Trophoblast cell (in vitro differentiated cells and primary cell): ENCODE measurements at places on chromosomes 2 and 18.

DNA sequence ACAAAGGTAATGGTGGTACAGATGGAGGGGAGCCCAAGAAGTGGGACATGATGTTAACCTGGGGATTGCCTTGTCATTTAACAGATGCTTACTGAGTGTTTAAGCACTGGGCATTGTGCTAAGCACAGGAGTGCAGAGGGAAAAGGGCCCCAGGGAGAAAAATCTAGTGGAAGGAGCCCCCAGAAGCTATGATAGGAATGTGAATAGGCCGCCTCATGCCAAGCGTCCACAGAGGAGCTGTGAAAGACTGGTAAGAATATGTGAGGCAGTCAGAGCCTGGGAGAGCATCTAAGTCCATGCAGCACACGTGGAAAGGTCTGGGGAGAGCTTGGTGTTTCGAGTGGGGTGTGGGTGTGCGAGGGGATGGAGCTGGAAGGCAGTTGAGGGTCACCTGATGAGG, 5.5 kb downstream of the ZNF532 start:
- no peak for DNase-seq

- no peak for DNase-seq
Measured at GRCh38 chr18:2914185-2914880, 67.5 kb downstream of the EMILIN2 start.

DNA sequence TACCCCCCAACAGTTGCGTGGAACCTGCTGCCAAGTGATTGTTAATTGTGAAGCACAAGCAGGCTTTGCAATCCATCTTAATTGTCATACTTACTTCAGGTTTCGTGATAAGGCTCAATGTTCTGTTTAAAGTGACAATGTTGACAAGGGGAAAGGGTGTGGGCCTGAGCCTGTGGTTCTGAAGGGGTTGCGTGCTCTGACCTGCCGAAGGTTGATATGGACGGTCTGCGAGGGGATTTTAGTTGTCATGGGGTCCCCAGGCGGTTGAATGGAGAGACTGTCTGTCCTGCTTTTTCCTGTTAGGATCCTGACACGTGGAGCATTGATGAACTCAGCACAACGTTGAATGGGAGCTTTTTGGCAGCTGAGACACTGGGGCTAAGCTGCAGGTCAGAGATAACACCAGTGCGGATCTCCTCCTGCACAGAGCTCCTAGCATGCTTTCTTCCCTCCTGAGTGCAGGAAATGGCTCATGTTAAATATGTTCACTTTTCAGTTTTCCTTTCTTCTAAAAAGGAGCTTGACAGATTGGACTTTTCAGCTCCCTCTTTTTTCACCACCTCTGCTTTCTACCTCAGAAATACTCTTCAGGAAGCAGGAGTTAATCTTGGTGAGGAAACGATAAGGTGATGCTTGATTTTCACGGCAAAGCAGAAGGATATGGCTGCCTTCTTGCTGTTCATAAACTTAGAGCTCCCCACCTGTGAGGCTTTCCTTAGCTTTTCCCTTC, 62.9 kb upstream of the ZEB2 start:
- no peak for DNase-seq

GRCh38 chr2:149561309-149561926, 26.2 kb downstream of the MMADHC start:
- DNase-seq: no peak

- DNase-seq: no peak
Measured at GRCh38 chr2:18317017-18317416, 243.4 kb downstream of the RDH14 start.

DNA sequence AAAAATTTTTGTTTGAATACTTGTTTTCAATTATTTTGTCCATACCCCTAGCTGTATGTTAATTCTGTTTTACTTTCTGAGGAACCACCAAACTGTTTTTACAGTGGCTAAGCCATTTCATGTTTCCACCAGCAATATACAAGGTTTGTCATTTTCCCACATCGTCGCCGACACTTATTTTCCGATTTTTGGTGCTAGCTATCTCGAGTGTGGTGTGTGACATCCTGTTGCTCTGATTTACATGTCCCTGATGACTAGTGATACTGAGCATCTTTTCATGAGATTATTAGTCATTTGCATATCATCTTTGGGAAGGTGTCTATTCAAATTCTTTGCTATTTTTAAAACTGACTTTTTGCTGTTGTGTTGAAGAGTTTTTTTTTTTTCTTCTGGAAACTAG, 7.2 kb upstream of the GPC1 start:
- DNase-seq: no peak

GRCh38 chr2:10885094-10885860, 26.5 kb upstream of the KCNF1 start:
- DNase-seq: no peak

GRCh38 chr2:190904640-190905261, 24.1 kb downstream of the GLS start:
- DNase-seq: peak; percentile 21

GRCh38 chr2:108414945-108415344, 34.1 kb upstream of the GCC2 start:
- DNase-seq: no peak

DNA sequence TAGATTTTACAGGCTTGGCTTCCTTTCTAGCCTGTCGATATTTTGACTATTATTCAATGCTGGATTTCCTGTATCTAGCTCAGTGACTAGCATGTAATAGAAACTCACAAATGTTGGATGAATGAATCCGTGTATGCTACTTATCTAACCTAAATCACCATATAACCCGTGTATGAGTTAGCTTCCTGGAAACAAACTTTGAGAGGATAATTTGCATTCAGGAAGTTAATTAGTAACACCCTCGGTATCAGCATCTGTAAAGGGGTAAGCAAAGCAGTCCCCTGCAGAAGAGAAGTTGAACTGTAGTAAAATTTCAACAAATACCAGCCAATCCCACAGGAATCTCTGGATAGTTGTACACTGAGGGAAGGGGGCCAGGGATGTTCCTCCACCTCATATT, 269.4 kb upstream of the LRATD1 start:
- no peak for DNase-seq

GRCh38 chr2:164877169-164877568, 35.5 kb upstream of the COBLL1 start:
- DNase-seq: no peak

GRCh38 chr2:47357483-47357882, 45.5 kb upstream of the MSH2 start:
- DNase-seq: no peak

- DNase-seq: no peak
Measured at GRCh38 chr2:215454519-215455246, 18.8 kb upstream of the FN1 start.

- no peak for DNase-seq
Measured at GRCh38 chr2:51297488-51297887, 265.6 kb upstream of the NRXN1 start.

DNA sequence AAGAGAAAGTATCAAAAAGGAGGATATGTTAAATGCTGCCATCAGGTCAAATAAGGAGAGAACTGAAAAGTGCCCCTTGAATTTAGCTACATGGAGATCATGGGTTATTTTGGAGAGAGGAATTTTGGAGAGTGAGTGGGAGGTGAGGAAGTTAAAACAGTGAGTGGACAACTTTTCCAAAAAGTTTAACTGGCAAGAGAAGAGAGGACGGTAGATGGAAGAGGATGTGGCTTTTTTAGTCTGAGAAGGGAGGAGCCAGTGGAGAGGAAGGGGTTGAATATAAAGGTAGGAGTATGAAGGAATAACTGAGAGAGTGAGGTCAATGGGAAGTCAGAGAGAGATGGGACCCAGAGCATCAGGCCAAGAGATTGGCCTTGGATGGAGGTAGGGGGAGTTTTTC, 62.5 kb upstream of the NFE2L2 start:
- no peak for DNase-seq

GRCh38 chr2:4718777-4719176, 973.4 kb upstream of the SOX11 start:
- no peak for DNase-seq

DNA sequence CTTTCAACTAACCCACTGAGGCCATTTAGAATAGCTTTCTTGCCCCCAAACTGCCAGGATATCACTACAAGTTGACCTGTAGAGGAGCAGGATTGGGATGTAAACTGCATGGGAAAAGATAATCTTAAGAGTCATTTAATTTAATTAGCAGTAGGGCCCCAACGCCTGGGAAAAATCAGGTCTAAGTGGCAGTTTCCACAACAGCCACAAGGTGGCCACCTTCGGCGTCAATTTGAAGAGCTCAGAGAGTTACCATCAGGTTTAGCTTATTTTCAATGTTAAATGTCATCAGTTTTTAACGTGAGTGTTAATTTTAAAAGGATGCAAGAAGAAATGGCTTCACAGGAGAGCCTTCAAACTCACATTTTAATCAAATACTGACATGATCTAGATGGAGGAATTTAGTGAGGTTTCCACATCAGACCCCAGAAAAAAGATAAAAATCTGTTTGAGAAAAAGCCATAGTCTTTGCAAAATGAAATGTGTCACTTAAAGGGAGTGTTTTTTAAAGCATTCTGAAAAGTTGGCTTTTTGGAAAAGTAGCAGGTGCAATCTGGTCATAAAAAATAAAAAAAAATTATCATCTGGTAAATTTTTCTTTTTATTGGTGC, 77.3 kb upstream of the UPP2 start:
- DNase-seq: peak; percentile 42

GRCh38 chr2:172087780-172088244, 2.5 kb downstream of the DLX1 start:
- no peak for DNase-seq

GRCh38 chr2:123747326-123747725, 277.8 kb upstream of the CNTNAP5 start:
- peak; percentile 84 for DNase-seq

DNA sequence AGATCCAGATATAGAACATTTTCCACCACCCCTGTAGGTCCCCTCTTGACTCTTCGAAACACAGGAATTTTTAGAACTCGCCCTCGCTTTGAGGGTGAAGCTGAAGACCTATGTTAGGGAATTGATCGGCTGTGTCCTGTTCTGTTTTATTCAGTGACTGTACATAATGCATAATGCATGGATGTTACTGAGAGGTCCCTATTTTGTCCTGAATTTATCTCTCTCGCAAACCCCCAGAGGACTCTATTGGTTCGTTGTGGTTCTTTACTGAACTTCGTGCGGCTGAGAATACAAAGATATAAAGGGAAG, 431 bp upstream of the EIF5B start:
- no peak for DNase-seq

DNA sequence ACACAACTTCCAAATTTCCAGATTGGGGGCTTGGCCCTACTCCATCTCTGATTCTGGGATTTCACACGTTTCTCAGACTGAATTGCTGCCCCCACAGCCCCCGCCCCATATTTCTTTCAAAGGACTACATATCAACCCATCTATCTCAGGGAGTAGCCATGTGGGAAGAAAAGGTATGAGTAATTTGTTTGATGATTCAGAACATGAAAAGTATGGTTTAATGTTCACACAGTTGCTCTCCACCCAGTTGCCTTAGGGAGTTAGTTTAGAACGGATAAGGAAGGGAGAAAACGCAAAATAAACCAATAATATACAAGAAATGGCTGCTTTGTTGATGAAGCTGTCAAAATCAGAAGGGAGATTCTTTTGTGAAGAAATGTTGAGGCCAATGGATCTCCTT, 145.1 kb downstream of the PIEZO2 start:
- no peak for DNase-seq

GRCh38 chr18:69898241-69898861, 49.3 kb downstream of the CD226 start:
- DNase-seq: no peak

- DNase-seq: peak; percentile 96
Measured at GRCh38 chr2:23480957-23481797, 96.2 kb downstream of the KLHL29 start.

GRCh38 chr2:195442458-195443175, 214.4 kb upstream of the SLC39A10 start:
- DNase-seq: no peak

DNA sequence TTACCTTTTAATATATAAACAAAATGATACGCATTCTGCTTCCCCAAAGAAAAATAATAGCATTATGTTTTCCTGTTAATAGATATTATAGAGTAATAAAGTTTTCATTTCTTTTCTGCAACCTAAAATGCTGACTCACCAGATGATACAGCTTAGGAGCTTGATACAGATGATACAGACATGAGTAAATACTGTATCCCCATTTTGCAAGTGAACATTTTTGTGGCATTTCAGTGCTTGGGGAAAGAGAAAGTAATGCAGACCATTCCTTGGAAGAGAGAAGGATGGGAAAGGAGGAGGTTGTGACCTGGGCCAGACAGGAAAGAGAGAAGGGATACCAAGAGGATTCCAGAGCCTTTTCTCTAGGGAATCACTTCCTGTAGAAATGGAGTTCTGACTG, 97.5 kb upstream of the FSHR start:
- no peak for DNase-seq

- no peak for DNase-seq
Measured at GRCh38 chr18:28151434-28151833, 25.5 kb downstream of the CDH2 start.

DNA sequence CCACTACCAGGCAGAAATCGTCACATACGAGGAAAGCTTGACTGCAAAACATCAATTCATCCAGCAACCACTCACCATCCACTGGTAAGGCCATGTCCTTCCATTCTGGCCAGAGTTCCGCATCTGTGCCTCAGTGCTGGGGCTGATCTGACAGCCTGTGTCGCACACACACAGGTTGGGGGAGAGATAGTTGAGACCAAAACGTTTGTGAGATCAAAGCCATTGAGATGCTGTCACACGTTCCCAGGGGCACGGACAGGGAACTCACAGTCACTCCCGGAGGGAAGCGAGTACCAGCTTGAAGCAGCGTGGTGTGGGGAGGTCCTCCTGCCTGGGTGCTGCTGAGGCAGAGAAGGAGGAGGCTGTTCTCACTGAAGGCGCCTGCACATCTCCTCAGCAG, 458.5 kb upstream of the SALL3 start:
- no peak for DNase-seq

- DNase-seq: no peak
Measured at GRCh38 chr2:129885735-129886134, 93.7 kb upstream of the RAB6C start.

- DNase-seq: no peak
Measured at GRCh38 chr2:179393481-179393880, 128.8 kb upstream of the SESTD1 start.

DNA sequence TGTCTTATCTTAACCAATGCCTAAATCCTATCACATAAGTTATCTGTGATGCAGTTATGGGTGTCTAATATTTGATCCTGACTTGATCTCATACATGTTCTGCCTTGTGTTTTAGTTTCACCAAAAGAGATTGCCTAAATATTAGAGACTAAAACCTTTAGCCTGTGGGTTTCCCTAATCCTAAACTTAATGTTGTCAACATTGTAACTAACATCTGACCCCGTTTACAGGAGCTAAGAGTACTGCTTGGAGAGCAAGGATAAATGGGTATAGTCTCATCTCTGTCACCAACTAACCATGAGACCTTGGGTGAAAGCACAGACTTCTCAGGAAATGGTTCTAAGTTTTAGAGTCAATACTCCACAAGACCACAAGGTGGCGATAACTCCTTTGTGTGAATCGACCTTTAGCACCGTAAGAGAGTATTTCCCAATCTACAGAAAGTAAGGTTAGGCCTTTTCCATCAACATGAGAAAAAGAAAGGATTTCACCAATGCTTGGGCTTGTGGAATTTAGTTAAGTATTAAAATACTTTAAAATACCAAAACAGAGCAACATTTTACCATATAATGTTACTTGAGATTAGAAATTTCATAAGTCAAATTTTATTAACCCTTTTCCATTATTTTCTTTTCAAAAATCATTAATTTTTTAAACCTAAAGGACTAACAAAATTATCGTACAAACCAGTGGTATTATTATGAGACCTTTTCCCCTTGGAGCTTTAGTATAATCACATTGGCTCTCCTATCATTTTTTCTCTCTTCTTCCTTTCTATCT, 60.5 kb downstream of the G6PC2 start:
- peak; percentile 96 for DNase-seq
